Pulmonary artery endothelial cell (primary cell): ENCODE measurements at places on chromosomes 13 and 19. TPM values are rescaled to one million over a fixed set of nuclear protein-coding genes. Genes with fewer than 3 reads are reported as not detected.

The CACNG6 gene
- total RNA-seq = 1.8 and 3.1 TPM in 2 replicates

The NR2F6 gene
- total RNA-seq = 40.4 and 45.7 TPM in 2 replicates

The OLFM2 gene
- total RNA-seq = 0.40 and 0.71 TPM in 2 replicates

The TNFRSF19 gene
- 0.07 and 0.53 TPM in 2 replicates for total RNA-seq

The FCHO1 gene
- total RNA-seq = 0.56 and 1.1 TPM in 2 replicates

The VAV1 gene
- 0.07 TPM in 1 of 2 replicates, not detected in the other for total RNA-seq

The ZNF708 gene
- 4.9 and 5.9 TPM in 2 replicates for total RNA-seq

The PLPP2 gene
- total RNA-seq = 2.1 and 9.0 TPM in 2 replicates

The ICAM5 gene
- 0.13 and 0.25 TPM in 2 replicates for total RNA-seq

The ZNF382 gene
- 6.5 and 9.1 TPM in 2 replicates for total RNA-seq

The LGALS14 gene
- total RNA-seq = not detected in 2 replicates

The CEACAM8 gene
- total RNA-seq = not detected in 2 replicates

The C3 gene
- under 0.01 and 0.28 TPM in 2 replicates for total RNA-seq

The RNF113B gene
- not detected in 2 replicates for total RNA-seq

The IQCN gene
- total RNA-seq = 0.07 TPM in 1 of 2 replicates, not detected in the other

The SOHLH2 gene
- total RNA-seq = 0.07 and 0.21 TPM in 2 replicates

The OVOL3 gene
- total RNA-seq = not detected in 2 replicates

The FXYD5 gene
- 31.8 and 32.1 TPM in 2 replicates for total RNA-seq

The IL17D gene
- total RNA-seq = 5.8 and 9.6 TPM in 2 replicates

The ERFL gene
- total RNA-seq = not detected in 2 replicates

The TMPRSS9 gene
- total RNA-seq = not detected in 2 replicates

The IL4I1 gene
- 3.3 and 4.7 TPM in 2 replicates for total RNA-seq

The WDR62 gene
- 4.5 and 7.5 TPM in 2 replicates for total RNA-seq

The NCR1 gene
- total RNA-seq = not detected in 2 replicates

The GARIN5A gene
- total RNA-seq = not detected in 2 replicates

The SIGLEC14 gene
- not detected in 2 replicates for total RNA-seq

The CILP2 gene
- not detected in 2 replicates for total RNA-seq

The FGF9 gene
- not detected in 2 replicates for total RNA-seq

The TEKTIP1 gene
- not detected in 2 replicates for total RNA-seq

The LILRB1 gene
- total RNA-seq = not detected in 2 replicates

The TNFSF13B gene
- 0.25 and 0.66 TPM in 2 replicates for total RNA-seq
